NCI-H1417 treated with DMSO at 0.1 percent for 48 hours (cell line): ENCODE measurements at places on chromosomes 7 and 10.

- no peak for DNase-seq
These were observed 61.9 kb downstream of the PARD3 start for GRCh38 chr10:34753014-34753757.

GRCh38 chr10:84563868-84564267 lies 235.5 kb downstream of the CCSER2 start:
- no peak for DNase-seq

- no peak for DNase-seq
These were observed 14.4 kb downstream of the PDCD4 start for GRCh38 chr10:110885932-110886674.

DNA sequence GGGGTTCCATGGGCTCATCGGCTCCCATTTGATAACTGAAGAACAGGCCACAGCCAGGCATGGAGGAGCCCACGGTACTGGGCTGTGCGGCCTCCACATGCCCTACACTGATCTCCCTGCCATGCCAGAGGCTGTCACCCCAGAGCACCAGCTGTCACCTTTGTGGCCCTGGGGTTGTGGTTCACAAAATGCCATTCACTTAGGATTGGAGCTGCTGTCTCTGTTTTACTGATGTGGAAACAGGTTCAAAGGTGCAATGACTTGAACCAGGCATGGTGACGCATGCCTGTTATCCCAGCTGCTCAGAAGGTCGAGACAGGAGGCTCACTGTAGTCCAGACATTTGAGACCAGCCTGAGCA lies 4.3 kb upstream of the UPK3B start:
- DNase-seq: no peak

GRCh38 chr10:109306698-109307097 lies 616.6 kb downstream of the XPNPEP1 start:
- no peak for DNase-seq

DNA sequence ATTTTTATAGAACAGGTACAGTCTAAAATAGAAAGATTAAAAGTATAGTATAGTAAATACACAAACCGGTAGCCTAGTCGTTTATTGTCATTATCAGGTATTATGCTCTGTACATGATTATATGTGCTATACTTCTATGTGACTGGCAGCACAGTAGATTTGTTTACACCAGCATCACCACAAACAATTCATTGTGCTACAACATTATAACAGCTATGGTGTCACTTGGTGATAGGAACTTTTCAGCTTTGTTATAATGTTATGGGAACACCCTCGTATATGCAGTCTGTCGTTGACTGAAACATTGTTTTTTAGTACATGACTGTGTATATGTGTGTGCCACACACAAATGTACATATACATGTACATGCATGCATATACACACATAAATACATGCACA lies 19.1 kb downstream of the ZNF365 start:
- no peak for DNase-seq

- no peak for DNase-seq
These were observed 51.7 kb downstream of the PROSER2 start for GRCh38 chr10:11874568-11875493.
